T-helper 2 cell (primary cell): ENCODE measurements at places on chromosomes 1 and 21.

GRCh38 chr1:198556971-198557370, 16.5 kb upstream of the ATP6V1G3 start:
- peak; percentile 95 for DNase-seq

- DNase-seq, result peak; percentile 8
Measured at GRCh38 chr1:56525489-56526041, 53.8 kb downstream of the PLPP3 start.

DNA sequence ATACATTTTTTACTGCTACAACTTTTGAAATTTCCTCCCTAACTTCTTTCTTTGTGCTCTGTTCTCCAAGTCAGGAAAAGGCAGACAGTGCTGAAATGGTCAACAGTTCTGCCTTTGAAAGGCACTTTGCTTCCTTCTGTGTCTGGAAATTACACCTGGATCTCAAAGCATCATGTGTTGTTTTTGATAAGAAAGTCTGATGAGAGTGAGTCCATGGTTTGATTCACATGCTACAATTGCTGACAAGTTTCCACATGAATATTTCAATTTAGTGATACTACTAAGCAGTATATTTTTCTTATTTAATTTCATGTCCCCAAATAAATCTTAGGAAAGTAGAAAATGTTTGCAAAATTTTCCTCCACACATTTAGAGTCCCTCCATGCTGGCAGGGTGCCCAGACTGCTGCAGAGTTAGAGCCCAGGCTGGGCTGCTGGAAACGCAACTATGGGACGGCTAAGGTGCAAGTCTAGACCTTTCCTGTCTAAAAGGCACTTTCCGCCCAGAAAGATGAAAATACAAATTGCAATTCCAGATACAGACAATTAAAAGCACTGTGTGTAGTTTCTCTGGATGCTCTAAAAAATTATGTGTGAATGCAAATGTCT, 96.6 kb upstream of the RUNX1 start:
- DNase-seq, result no peak

DNA sequence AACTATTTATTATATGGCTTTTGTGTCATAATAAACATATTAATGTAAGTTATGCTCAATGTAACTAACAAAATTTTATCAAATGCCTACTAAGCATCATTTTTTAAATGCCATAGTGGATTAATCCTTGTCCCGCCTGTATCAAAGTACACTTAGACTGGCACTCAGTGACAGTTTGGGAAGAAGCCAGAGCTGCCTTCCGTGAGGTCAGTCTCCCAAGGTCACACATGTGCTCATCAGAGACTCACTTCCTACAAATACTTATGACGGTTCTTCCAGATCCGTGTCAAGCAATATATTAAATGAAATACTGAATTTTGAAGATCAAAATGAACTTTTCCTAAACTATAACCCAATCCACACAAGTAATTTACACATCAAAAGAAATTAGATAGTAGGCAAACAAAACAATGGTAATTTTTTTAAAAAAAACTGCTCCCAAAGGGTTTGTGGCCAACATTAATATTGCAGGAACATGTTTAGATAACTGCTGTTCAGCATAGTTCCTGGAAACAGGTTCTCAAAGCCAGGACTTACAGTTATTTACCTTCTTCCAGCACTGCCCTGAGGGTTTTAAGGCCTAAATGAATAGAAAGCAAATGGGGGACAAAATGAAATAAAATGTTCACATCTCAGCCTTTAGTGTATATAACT, 27.2 kb downstream of the WLS start:
- DNase-seq, result no peak

GRCh38 chr1:45953934-45954847, 150.8 kb downstream of the MAST2 start:
- DNase-seq, result no peak

DNA sequence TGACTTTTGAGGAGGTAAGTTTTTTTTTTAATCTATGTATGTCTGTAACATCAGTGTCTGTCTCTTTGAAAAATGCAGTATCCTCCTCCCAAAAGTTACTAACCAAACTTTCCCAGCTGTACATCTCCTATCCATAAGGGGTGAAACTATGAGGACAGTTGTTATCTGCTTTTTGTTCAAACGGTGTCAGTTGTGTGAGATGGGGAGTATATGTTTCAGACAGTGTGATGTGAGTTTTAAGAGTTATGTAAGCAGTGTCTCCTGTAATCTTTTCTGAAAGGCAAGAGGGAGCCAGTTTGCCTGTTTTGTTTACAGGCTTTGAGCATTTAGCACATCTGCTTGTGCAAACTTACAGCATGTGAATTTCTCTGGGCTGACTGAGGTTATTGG, 34.8 kb upstream of the CACYBP start:
- DNase-seq, result peak; percentile 35

DNA sequence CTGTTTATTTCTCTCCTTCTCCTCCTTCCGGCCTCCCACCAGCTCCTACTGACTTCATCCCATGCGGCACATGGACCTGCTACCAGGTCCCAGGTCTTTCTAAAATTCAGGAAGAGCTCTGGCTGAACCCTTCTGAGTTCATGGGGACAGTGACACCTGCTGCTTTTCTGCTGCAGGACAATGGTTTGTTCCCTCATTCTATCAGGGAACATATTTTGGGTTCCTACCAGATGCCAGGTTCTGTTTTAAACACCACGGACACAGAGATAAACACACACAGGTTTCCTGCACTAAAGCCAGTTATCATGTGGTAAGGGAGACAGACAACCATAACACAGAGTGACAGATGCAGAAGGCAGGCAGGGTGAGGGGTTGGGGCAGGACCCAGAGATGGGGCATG, 114.0 kb upstream of the RAB4A start:
- no peak for DNase-seq

GRCh38 chr1:185693654-185694053, 40.5 kb upstream of the HMCN1 start:
- DNase-seq, result no peak

DNA sequence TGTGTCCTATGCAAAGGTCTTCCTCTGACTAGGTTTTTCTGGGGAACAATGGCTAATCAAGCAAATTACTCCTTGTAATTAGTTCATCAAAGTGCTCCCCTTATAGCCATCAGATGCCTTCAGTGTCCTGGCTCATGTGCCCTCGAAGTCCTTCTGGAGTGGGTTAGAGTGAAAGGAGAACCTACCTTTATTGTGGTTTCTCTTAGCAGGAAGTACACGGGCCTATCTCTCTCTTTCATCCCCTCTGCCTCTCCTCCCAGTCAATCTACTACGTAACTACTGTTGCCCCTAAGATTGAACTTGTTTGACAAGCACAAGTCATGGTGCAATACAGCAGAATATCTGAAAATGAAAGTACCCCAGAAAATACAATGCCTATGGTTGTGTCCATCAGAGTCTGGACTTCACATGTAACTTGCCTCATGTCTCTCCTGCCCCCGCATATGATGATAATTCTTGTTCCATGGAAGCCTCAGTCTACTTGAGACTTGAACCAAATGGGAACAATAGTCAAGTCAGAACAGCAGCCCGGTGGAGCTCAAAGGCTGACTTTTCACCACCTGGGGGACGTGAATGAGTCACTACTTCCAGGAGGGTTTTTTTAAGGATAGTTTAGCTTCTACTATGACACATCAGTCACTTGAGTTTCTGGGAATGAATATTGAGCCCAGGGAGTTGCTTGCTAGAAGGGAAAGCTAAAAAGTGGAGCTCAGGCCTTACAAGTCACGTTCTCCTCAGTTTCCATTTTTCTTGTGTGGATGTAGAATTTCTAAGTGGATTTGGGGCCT, 243.6 kb downstream of the TNR start:
- DNase-seq, result no peak
